Stimulated activated CD4-positive, alpha-beta T cell treated with anti-CD3 and anti-CD28 coated beads, Interleukin-15, amount 100 ng/mL, for 1 hour (primary cell): ENCODE measurements at places on chromosomes 11 and 22.

DNA sequence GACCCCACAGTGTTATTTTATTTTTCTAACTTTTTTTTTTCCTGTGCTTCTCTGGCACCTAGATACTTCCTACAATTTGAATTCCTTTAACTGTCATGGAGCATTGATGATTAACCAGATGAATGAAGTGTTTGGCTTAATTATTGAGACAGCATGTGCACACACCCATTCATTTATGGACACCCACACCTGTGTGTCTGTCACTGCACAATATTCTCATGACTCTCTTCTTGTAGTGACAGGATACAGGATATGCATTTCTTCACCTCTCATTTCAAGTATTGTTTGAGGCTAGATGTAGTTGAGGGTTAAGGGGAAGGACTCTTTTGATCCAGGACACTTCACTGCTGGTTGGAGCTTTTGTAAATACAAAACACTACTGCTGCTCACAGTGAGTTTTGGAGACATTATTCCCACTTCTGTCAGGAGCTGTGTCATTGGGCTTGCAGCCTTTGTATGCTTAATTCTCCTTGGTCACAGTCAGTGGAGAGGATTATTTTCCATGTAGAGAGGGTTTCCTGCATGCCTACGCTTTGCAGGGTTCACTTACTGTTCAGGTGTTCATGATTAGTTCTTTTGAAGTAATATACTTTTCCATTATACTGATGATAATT, 33.5 kb downstream of the SPECC1L start:
- no peak for DNase-seq

DNA sequence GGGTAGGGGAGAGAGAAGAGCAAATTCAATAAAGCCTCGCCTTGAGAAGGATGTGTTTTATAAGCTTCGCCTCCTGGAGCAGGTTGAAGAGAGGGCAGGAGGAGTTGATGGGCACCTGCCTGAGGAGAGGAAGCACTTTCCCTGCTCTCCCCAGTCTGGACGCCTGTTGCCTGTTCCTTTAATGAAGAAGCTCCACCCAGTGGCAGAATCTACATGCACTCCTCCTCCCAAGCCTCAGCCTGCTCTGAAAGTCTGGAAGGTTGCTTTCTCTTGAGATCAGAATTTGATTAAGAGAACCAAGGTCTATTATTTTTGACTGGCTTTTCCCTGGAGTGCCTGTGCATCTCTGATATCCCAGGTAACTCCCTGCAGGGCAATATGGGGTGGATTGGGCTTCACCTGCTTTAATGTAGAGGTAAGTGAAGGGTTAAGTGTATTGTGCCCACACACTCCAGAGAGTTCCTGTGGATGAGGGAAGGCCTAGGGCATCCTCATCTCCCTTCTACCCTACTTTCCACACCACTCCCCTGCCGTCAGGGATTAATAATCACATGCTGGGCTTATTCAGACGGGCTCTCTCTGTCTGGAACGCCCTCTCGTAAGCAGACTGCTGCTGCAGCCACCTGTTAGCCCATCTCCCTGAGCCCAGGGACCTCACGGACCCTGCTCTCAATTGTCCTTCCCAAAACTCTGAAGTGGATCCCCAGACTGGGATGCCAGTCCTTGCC, 22.3 kb downstream of the NTM start:
- DNase-seq: no peak

DNA sequence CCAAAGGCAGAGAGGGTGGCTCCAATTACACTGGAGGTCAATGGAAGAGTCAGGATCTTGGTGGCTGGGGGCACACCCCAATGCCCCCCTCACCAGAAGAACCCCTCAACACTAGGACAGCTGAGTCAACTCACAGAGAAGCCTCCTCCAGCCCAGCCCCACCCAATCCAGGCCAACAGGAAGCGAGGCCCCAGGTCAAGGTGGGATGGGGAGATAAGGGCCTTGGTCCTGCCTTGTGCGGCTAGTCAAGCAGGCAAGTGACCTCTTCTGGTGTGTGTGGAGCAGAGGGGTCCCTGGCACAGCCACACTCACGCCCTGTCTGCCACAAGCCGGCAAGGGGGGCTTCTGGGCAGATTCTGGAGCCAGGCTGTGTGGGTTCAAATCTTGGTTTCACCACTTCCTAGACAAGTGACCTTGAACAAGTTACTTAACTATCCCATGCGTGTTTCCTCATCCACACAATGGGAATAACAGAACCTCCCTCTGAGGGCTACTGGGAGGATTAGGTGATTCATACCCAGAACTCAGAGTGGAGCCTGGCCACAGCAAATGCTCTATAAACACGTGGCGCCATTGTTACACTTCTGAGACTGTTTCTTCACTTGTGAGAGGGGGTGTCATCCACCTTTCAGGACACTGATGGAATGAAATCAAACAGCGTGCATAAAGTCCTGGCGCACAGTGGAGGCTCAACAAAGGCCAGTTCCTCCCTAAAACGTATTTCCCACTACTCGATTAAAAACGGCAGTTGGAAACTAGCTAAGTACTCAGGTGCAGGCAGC, 3.2 kb downstream of the TTLL12 start:
- DNase-seq: no peak

DNA sequence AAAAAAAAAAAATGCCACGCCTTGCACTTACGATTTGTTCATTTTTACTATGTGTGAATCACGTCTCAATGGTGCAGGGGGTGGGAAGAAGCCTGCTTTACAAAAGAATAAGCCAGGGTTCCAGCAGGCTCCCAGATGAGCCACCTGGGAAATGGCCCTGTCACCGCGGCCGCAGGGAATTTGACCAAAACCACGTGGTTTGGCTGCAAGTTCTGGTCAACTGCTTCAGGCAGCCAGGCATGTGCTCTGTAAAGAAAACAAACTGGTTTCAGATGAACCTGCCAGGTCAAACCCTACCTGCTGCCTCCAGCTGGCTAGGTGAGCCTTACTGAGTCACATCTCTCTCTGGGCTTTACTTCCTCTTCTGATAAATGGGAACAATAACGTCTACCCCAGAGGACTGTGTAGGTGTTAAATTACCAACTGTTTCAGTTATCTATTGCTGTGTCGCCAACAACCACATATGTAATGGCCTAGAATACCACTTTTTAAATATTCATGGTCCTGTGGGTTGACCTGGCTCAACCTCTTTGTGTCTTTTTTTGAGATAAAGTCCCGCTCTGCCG, 30.5 kb upstream of the GCAT start:
- DNase-seq: no peak

- no peak for DNase-seq
Observed at GRCh38 chr11:101442171-101442570, 141.6 kb downstream of the TRPC6 start.

- no peak for DNase-seq
Observed at GRCh38 chr11:85096939-85097338, 530.2 kb downstream of the DLG2 start.

DNA sequence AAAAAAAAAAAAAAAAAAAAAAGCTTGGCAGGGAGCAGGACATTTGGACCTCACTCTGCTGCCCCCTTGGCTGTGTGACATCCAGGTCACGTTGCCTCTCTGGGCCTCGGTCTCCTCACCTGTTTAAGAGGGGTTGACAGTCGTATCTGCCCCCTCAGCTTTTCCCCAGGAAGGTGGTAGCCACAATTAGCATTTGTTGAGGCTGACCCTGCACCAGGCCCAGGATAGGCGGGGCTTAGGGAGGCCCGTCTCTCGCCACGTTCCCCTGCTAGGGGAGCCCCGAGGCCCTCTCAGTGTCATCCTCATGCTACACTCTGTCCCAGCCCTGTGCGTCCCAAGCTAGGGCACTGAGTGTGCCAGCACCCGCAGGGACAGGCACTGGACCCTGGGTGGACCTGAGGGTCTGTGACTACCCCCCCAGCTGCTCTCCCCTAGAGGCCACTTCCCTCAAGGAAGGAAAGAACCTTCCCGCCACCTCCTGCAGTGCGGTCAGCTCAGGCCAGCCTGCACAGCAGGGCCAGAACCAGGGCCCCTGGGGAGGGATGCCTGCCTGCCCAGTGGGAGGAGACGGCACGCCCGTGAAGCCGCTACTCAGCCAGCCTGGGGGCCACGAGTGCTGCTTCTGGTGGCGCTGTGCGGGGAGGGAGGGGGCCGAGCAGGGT, 38.5 kb upstream of the PPARA start:
- DNase-seq: no peak

DNA sequence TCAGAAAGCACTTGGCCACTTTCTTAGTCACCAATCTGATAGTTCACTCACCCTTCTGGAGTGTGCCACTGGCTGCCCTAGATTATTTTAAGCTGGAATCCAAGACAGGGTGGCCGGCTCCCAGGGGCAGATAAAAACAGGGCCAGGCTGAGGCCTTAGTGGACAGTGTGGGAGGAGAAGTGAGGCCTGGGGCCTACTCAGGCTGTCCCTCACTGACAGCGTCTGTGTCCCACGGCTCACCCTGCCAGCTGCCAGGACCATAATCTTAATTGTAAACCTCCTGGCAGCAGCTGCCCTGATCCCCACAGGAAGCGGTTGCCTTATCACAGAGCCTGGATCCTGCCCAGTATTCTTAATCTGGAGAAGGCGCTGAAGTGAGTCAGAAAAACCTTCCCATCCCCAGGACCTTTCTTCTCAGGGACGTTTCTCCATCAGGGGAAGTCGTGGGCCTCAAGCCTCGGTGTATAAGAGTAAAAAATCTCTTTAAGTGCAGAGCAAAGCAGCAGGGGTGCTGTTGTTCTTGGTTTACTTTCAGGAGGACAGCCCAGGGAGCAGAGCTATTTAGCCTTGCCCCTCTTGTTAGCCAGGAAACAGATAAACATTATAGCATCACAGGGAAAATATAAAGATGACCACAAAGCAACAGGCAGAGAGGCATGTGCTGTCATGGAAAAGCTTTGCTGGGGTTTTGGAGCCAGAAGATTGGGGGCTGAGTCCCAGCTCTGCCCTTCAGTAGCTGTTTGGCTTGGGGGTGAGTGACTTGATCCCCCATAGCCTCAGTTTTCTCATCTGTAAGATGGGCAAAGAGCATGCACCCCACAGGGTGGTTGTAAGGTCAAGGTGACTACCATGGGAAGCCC, 39.6 kb downstream of the TSPAN18 start:
- DNase-seq: no peak

GRCh38 chr22:34797826-34798225, 268.1 kb upstream of the ISX start:
- DNase-seq: no peak

DNA sequence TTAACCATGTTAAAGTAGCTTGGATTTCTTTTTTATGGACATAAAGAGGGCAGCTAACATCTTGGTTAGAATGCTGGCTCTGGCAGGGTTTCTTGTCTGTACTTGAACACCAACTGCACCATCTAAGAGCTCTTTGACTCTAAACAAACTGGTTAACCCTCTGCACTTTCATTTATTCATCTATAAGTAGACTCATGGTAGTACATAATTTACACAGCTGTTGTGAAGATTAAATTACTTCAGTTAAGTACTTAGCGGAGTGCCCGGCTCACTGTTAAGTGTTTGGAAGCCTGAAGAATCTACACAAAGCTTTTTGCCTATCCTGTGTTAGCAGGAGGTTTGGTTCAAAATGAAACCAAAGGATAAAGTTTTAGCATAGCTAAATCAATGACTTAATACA, 846.2 kb upstream of the API5 start:
- no peak for DNase-seq

GRCh38 chr11:12097219-12097618, 13.2 kb upstream of the MICAL2 start:
- DNase-seq: no peak
